Stimulated activated CD4-positive, alpha-beta T cell treated with anti-CD3 and anti-CD28 coated beads, TNF-alpha, amount 100 ng/mL, for 24 hours (primary cell): ENCODE measurements at places on chromosomes 16 and 17.

- DNase-seq = no peak
Observed at GRCh38 chr16:64712026-64712425, 409.8 kb downstream of the CDH11 start.

DNA sequence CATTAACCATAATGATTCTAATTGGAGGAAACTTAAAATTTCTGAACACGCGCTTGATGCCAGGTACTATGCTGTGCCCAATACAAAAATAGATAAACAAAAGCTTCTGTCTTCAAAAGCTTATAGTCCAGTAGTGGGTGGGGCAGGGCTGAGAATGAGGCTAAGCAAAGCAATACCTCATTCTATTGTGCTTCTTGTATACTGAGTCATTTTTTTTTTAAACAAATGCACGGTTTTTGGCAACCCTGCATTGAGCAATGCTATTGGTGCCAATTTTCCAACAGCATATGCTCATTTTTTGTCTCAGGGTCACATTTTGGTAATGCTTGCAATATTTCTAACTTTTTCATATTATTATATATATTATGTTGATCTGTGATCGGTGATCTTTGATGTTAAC lies 34.7 kb upstream of the HNF1B start:
- no peak for DNase-seq

DNA sequence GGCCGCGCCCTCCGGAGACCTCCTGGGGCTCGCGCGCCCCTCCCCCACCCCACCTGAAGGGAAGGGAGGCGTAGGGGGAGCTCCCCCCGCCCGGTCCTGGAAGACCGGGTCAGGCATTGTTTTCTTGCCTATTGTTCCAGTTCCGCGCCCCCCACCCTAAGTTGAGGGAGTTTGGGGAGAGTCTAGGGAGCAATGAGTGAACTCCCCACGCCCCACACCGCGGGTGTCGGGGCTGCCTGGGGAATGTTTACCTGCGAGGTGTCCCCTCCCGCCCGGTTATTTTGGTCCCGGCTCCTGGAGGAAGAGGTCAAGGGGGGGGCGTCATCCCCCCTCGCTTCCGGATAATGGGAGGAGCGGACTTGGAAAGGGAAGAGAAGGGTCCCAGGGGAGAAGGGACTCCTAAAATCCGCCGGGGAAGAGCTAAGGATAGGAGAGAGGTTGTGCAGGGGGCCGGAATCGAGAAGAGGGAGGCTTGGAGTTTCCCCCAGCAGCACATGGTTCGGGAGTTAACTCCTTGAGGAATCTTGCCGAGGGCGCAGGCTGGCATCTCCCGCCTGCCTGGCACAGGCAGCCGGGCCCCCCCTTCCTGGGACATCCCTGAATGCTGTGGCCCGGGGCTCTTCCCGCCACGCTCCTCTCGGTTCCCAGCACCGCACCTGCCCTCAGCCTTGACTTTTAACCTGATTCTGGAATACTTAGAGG lies 881 bp downstream of the MLLT6 start:
- DNase-seq = peak; percentile 40

GRCh38 chr17:45923511-45924268 lies 29.3 kb downstream of the MAPT start:
- no peak for DNase-seq
